ENCODE measurements at places on chromosomes 6 and 20.

DNA sequence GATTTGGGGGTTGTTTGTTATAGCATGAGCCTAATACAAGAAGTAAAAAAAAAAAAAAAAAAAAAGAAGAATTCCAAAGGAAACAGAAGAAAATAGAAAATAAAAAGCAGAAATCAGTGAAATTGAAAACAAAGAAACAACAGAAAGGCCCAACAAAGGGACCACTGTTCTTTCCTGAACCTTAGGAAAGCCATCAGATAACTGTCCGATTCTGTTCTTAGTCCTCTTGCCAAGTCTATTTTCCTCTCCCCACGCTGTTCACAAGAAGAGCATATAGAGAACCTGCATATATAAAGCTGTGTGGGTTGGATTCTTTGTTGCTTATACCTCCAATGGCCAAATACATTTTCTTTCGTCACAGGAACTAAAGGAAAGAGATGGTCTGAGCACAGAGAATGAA lies 38.0 kb upstream of the IPCEF1 start:
- DNase-seq: no peak

DNA sequence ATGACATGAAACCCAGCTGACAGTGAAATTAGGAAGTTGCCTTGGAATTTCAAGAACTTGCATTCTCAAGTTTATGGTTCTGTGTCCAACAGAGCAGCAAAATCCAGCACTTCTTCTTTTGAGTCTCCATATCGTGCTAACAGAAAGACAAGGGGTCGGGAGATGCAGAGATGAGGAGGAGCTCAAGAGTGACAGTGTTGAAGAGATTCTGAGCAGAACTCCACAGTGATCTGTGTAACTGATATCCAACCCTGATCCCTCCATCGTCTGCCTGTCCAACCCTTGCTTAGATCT lies 21.2 kb upstream of the BTN1A1 start:
- no peak for DNase-seq

- DNase-seq: no peak
Observed at GRCh38 chr6:98836962-98837944, 2.9 kb downstream of the POU3F2 start.

DNA sequence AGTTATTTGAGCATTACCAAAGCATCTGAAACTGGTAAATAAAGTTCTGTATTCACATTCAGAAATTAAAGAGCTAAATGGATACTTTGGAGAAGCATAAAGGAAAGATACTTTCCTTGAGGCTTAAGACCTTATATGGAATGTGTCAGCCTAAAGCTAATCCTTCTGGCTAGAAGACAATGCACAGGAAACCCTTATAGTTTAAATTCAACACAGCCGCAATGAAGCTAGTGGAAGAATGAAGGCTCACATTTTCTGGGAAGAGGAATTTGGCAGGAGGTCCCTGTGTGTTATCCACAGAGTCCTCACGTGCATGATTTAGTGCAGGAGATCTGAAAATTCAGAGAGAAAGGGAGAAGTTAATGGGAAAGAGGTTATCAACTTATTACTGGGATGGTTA lies 21.5 kb upstream of the CHD6 start:
- DNase-seq: no peak

GRCh38 chr20:31785089-31785488 lies 34.1 kb upstream of the MYLK2 start:
- DNase-seq: no peak

DNA sequence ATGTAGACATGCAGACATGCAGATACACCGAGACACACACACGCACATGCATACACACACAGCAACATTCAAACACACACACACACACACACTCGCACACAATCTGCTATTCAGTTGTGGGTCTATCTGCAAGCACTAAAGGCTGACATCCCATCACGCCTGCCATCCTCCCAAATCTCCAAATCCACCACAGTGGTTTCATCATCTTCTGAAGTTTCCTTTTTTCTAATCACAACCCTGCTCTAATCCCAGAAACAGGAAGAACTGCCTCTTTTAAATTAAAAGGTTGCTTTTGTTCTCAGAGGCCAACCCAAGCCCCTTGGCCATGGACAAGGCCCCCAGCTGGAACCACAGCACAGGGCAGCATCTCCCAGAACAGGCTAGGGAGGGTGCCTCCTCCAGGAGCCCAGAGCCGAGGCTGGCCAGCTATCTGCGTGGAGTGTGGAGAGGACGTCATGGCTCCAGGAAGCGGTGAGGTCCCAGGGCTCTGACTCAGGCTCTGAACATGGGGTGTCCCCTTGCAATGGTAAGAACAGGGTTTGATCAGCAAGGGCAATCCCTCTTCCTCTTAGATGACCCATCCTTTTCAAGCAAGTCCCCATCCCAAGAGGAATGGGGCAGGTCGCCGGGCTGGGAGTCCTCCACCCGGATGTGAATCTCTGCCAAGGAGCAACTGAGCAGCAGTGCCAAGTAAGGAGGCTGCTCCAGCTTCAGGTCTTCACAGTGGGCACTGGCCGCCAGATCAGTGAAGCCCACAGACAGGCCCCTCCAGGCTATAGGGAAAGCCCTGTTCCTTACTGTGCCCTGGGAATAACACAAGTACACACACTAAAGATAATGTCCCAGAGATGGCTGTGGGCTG lies 14.7 kb downstream of the FOXF2 start:
- DNase-seq: no peak

- DNase-seq: no peak
Observed at GRCh38 chr6:163338671-163339405, 75.7 kb upstream of the QKI start.

- no peak for DNase-seq
Observed at GRCh38 chr6:89859744-89860143, 30.1 kb downstream of the CASP8AP2 start.

GRCh38 chr6:73665686-73666319 lies 12.0 kb upstream of the SLC17A5 start:
- DNase-seq: no peak

- no peak for DNase-seq
Observed at GRCh38 chr20:49868538-49868937, 46.8 kb downstream of the SPATA2 start.

- no peak for DNase-seq
Observed at GRCh38 chr6:148521158-148521557, 178.5 kb downstream of the SASH1 start.

GRCh38 chr6:680251-680650 lies 12.7 kb downstream of the EXOC2 start:
- DNase-seq: no peak

DNA sequence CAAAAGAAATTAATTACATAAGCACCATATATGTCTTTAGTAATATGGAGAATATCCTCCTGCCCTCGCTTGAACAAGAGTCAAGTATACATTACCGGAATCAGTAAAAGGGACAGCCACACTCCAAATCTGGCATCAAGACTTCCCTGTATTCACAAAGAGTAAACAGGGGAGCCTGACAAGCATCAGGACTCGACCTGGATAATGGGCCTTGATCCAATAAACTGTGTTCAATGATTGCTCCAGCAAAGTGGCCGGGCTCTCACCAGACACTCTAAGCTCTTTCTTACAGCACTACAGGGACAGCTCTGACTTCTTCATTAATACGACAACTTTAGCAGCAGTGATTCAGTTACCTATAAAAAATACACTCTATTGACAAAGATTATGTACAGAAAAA lies 307.9 kb upstream of the POU3F2 start:
- no peak for DNase-seq

- no peak for DNase-seq
Observed at GRCh38 chr6:168214586-168215104, 104.9 kb downstream of the DACT2 start.

- no peak for DNase-seq
Observed at GRCh38 chr6:89034586-89035251, 45.8 kb upstream of the PNRC1 start.

DNA sequence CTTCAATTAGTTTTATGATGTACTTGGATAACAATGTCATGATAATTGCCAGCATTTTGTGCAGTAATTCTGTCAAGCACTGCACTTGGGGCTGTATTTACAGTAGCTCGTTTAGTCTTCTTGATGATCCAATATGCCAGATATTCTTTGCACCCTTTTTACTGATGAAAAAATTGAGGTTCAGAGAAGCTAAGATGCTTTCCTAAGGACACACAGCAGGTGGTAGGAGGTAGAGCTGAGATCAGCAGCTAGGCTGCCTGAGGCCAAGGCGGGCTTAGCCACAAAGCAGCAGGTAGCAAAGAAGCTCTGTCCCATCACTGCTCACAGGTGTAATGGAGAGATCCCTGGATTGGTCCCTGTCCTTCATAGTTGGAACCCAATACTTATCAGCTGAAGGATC lies 33.3 kb downstream of the SUMO4 start:
- no peak for DNase-seq

GRCh38 chr6:151068761-151069312 lies 170.9 kb upstream of the AKAP12 start:
- DNase-seq: no peak

DNA sequence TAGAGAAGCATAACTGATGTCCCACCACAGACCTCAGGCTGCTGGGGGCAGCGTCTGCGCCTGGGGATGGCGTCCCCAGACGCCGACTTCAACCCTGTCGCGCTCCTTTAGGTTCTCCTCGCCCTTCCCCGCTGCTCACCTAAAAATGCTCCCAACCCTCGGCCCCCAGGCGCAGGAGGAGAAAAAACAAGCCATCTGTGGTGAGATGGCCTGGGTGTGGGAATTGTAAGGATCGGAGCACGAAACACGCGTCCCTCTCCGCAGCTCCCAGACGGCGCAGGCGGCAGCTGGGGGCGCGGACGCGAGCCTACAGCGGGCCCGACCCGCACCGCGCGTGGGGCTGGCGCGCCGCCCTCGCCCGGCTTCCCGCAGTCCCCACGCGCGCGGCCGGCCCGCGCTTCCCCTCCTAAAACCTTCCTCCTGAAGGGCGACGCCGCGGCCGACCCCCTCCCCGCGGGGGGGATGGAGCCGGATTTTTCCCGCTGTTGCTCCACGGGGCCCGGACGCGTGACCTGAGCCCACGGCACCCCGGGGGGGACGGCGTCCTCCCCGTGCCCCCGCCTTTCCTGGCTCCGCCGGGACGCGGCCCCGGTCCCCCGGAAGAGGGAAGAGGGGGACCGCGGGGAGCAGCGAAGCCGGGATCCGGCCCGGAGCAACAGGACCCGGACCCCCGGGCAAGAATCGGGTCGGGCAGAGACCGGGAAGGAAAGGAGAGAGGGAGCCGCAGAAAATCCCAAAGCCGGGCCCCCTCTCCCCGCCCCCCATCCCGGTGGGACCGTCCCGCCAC lies 611 bp downstream of the EPB41L2 start:
- no peak for DNase-seq

- no peak for DNase-seq
Observed at GRCh38 chr6:105344881-105345370, 58.0 kb downstream of the PREP start.

DNA sequence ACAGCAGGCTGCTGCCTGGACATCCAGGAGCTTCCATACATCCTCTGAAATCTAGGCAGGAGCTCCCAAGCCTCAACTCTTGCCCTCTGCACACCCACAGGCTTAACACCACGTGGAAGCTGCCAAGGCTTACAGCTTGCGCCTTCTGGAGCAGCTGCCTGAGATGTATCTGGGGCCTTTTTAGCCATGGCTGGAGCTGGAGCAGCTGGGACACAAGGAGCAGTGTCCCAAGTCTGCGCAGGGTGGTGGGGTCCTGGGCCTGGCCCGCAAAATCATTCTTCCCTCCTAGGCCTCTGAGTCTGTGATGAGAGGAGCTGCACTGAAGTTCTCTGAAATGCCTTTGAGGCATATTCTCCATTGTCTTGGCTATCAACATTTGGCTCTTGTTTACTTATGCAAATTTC lies 255.0 kb downstream of the DLL1 start:
- no peak for DNase-seq

DNA sequence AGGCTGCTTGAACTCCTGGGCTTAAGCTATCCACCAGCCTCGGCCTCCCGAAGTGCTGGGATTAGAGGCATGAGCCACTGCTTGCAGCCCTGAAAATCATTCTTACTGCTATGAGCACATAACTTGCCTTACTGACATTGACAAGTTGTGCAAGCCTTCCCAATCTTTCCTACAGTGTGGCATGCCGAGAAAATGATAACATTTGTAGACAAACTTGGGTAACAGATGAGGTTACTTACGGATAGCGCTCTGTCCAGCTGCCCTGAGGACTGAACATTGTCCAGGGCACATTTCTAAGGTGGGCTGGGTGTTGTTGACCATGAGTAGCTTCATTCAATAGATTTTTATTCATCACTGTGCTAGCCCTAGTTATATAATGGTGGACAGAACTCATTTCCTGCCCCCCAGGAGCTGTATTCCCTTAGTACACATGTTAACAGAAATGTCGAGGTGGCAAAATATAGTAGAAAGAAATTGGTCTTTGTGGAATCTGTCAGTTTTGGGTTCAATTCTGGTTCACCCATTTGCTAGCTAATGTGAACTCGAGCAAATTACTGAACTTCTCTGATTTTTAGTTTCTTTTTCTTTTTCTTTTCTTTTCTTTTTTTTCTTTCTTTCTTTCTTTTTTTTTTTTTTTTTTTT lies 118.4 kb upstream of the AKIRIN2 start:
- no peak for DNase-seq

- DNase-seq: peak; percentile 62
Observed at GRCh38 chr20:64083378-64083803, 807 bp downstream of the LKAAEAR1 start.

DNA sequence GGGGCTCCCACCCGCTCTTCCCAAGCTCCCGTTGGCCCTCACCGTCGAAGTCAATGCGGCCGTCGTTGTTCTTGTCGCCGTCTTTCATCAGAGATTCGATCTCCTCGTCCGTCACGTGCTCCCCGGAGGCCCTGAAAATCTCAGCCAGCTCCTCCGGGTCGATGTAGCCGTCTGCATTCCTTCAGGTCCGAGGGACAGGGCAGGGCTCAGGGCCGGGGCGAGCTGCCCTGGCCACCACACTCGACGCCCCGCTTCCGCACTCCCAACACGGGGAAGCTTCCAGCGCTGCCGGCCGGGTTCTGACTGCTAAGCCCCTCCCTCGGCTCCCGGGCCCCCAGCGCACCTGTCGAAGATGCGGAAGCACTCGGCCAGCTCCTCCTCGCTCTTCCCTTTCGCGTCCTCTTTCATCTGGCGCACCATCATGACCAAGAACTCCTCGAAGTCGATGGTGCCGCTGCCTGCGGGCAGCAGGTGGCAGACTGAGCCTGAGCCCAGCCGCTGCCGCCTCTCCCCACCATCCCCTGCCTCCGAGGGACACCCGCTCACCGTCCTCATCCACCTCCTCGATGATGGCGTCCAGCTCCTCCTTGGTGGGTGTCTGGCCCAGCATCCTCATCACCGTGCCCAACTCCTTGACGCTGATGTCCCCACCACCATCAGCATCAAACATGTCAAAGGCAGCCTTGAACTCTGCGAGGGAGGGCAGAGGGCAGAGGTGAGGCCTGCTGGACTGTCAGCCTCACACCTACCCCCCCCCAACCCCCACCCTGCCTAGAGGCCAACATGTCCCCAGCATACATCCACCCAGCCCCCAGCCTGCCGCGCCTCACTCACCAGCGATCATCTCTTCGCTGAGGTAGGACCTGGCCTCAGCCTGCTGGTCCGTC lies 2.9 kb downstream of the TNNC2 start:
- DNase-seq: no peak

- DNase-seq: no peak
Observed at GRCh38 chr6:109816452-109817374, 125.6 kb downstream of the FIG4 start.
